Activated CD4-positive, alpha-beta T cell treated with anti-CD3 and anti-CD28 coated beads, Interleukin-2, Interleukin-6, amounts not matched to agents 100 ng/mL and 50 ng/mL, durations not matched to agents 16 hours and 8 hours (primary cell): ENCODE measurements at places on chromosomes 12 and 14.

DNA sequence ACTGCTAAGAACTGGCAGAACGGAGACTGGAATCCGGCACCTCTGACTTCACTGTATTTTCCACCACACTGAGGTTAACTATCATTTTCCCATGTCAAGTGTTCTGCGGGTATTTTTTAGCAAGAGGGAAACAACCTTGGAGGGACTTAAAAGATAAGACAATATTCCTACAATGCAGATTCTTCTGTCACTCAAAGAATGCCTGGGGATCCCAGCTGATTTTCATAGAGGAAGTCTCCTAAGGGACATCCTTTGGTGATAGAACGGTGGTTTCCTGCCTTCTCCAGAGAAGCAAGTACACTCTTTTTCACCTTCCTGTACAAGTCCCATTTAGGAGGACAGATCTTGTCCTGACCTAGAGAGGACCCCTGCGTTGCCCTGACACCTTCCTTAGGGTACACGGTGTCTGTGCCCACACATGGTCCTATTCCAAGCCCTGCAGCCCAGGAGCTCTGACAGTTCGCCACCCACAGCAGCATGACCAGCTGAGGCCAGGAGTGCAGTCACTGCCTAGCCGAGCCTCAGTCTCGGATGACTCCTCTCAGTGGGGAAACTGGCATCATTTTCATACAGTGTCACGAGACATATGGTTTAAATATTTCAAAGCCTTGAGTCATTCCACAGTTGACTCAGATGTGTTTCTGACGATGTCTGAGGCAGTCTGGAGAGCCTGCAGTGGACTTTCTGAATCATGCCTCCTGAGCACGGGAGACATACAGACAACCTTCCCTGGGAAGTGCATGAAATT, 181.3 kb upstream of the FKBP4 start:
- DNase-seq, result peak; percentile 89

DNA sequence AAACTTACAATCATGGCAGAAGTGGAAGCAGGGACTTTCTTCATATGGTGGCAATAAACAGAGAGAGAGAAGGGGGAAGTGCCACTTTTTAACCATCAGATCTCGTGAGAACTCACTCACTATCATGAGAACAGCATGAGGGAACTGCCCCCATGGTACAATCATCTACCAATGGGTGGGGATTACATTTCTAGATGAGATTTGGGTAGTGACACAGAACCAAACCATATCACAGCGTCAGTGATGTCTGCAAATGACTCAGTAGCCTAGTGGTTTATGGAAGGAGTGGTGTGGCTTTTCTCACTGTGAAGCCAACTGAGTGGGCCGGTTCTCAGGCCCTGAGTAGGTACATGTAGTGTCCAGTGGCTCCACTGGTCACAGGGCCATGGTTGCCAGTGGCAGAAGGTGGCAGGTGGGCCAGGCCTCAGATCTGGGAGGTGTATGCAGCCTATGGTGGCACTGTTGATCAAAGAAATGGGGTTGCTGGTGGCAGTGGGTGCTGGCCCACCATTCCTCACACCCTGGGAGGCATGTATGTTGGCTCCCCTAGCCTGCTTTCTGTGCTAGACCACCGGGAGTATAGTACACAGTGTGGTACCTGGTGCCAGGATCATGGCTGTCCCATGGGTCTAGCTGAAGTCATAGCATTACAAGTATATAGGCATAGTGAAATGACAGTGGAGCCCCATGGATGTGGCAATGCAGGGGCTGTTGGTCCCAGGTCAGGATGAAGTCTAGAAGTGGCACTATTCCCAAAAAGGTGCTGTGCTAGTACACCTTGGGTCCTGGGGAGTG, 191.9 kb downstream of the NUBPL start:
- DNase-seq, result peak; percentile 43

GRCh38 chr12:70398862-70399261, 32.8 kb downstream of the KCNMB4 start:
- DNase-seq, result no peak

- DNase-seq, result no peak
Measured at GRCh38 chr14:28407031-28407825, 359.4 kb upstream of the FOXG1 start.

- no peak for DNase-seq
Measured at GRCh38 chr12:102643879-102644575, 163.7 kb upstream of the IGF1 start.

DNA sequence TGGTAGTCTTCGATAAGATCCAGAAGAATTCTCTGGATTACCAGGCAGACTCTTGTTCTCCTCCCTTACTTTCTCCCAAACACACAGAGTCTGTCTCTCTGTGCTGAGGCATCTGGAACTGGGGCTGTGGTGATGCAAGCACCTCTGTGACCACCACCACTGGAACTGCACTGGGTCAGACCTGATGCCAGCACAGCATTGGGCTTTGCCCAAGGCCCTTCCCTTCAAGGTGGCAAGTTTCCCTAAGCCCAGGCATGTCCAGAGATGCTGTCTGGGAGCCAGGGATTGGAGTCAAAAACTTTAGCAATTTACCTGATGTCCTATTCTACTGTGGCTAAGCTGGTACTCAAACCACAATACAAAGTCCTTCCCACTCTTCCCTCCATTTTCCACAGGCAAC, 14.6 kb upstream of the TMPRSS12 start:
- DNase-seq, result no peak

DNA sequence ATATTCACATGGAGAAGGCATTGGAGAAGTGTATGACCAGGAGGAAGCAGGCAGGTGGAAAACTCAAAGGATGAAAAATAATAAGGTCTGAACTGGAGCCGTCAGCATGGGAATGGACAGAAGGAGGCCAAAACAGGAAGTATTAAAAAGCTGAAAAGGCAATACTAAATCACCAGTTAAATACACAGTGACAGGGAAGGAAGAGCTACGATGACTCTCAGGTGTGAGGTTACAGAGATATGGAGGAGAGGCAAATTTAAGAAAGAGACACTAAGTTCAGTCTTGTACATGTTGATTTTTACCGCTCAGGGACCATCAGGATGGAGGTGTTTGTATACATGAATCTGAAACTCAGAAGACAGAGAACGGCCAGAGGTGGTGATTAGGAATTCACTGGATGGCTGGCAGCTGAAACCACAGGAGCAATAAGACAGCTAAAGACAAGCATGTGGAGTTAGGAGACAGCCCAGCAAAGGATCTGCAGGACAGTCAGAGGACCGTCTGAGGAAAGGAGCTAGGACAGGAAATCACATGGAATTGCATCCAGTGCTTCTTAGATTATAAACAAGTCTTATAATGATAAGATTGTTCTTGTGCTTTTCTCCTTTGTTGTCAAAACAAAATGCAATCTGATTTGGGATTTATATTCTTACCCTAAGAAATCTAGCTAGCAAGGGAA, 33.9 kb upstream of the CDKN3 start:
- DNase-seq, result no peak

- DNase-seq, result no peak
Measured at GRCh38 chr14:66802962-66803361, 295.0 kb downstream of the GPHN start.
